ENCODE measurements at places on chromosomes 3 and 15.

- peak; percentile 34 for DNase-seq
Measured at GRCh38 chr3:124351430-124352148, 359.7 kb upstream of the ROPN1 start.

- no peak for DNase-seq
Measured at GRCh38 chr15:45242289-45242688, 9.7 kb upstream of the SLC28A2 start.

DNA sequence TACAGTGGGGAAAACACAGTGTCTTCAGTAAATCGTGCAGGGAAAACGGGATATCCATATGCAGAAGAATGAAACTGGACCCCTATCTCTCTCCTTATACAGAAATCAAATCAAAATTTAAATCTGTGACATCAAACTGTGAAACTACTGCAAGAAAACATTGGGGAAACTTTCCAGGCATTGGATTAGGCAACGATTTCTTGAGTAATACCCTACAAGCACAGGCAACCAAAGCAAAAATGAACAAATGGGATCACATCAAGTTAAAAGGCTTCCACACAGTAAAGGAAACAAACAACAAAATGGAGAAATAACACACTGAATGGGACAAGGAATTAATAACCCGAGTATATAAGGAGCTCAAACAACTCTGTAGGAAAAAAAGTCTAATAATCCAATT is 165.3 kb downstream of the PLCL2 start:
- no peak for DNase-seq

GRCh38 chr15:75594276-75594675 is 15.2 kb upstream of the PTPN9 start:
- no peak for DNase-seq

DNA sequence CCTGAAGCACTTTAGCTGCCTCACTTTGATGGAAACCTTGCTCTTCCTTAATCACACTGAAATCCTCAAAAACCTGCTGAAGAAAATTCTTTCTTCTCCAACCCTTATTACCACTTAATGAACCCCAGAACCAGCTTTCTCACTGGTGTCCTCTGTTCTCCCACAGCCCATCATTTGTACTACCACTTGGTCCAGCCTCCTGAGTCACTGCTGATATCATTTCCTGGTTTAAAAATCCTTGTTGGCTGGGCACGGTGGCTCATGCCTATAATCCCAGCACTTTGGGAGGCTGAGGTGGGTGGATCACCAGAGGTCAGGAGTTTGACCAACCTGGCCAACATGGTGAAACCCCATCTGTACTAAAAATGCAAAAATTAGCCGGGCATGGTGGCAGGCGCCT is 418.6 kb upstream of the KCNMB2 start:
- no peak for DNase-seq

DNA sequence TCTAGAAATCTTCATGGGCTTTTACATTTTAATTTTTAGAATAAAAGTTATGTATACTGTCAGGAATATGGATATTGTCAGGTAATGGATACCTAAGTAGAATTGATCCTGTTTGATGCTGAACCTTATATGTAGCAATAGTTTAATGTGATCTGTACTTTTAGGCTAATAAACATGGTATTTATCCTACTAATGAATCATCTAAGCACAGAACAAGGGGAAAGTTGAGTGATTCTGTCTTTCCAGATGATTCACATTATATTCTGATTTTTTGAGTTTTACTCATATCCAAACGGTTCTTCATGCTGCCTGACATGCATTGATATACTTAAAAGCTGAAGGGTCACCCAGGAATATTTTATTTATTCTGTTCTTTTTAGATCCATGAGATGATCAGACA is 34.5 kb downstream of the FANCI start:
- DNase-seq = no peak

GRCh38 chr3:60301142-60301541 is 950.1 kb downstream of the FHIT start:
- no peak for DNase-seq

DNA sequence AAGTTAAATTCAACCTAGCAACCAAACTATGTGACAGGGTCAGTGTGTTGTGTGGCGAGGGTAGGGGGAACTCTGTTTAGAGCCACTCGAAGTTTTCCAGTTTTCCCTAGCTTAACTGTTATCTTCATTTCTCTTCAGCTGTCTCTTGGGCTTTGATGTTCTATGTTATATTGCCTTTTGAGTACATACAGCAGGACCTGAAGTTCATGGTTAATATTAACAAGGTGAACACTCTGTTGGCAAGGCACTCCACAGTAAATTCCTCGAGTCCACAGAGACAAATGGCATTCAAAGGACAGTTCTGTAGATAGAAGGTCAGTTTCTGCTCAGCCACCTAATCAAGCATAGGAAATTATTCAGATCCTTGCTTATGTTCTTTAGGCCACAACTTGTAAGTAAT is 147.9 kb upstream of the DPH6 start:
- no peak for DNase-seq

DNA sequence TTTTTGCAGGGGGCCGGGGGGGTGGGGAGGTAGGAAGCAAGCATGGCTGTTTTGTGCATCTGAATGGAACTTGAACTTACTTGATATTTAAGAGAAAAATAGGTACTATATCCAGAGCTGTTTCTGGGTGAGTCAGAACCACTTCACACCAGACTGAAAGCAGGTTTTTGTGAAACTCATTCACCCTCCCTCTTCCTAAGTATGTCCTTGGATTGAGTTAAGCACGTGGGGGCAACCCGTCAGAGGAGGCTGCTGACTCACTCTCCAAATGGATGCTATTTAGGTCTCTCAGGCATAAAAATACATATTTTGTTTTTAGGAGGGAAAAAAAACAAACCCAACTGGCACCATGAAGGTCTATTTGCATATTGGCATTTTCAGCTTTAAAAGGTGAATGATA is 270.3 kb downstream of the RYR3 start:
- no peak for DNase-seq

DNA sequence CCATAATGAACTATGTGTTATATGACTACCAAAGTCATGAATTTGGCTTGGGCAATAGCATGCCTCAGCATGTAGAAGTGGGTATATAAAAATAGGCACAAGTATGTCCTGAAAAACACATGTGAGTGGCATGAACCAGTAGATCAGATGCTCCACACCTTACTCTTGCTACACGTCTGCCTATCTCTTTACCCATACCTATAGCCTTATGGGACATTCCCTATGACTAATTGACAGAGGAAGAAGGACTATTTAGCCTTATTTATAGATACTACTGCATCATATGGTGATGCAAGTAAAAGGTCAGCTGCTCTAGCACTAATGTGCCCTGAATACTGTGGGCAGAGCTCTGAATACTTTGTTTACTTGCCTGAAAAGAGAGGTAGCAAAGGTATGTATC is 81.0 kb upstream of the ZPLD1 start:
- no peak for DNase-seq

DNA sequence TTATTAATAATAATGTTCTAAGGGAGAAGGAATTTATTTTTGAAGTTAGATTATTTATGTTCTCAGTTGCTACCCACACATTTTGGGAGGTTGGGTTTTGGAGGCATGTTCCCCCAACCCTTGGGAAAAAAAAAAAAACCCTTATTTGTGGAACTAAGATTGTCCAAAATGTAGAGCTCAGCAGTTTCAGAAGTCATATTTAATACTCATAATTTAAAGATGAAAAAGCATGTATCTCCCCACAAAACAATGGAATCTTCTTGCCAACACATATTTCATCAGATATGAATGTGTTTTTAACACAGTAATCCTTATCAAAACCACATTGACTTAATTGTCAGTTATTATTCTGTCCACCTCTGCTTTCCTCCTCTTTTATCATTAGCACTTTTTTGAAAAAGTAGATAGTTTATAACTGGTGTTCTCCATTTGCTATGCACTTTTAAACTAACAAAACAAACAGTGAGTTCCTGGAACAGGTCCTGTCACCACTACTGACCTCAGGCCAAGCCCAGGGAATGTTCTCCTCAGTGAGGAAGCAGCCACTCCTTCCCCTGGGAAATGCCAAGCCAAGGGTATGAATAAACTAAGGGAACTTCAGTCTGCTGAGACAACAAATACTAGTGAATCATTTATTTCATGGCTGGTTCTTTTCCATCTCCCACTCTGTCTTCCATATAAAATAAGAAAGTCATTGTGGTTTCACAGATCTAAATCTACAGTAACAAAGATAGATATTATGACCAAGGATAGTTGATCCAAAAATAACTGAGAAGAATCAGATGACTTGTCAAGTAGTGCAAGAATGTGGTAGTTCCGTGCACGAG is 414.4 kb upstream of the ALCAM start:
- DNase-seq = no peak

- DNase-seq = no peak
Measured at GRCh38 chr3:58347984-58348383, 15.3 kb downstream of the PXK start.

DNA sequence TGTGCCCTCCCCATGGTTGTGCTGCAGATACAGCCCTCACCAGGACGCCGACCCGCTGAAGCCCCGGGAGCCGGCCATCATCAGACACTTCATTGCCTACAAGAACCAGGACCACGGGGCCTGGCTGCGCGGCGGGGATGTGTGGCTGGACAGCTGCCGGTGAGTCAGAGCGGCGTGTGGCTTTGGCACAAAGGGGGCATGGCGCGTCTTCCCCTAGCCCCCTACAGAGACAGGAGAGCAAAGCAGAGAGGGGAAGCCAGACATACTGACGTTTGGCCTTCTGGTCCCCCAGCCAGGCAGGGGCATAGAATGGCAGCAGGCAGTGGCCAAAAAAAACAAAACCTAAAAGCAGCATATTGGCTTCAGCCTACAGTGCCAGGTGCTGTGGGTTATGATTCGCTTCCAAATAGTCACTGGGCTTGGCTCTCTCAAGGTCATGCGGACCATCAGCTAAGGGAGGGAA is 64.0 kb downstream of the MESD start:
- no peak for DNase-seq

DNA sequence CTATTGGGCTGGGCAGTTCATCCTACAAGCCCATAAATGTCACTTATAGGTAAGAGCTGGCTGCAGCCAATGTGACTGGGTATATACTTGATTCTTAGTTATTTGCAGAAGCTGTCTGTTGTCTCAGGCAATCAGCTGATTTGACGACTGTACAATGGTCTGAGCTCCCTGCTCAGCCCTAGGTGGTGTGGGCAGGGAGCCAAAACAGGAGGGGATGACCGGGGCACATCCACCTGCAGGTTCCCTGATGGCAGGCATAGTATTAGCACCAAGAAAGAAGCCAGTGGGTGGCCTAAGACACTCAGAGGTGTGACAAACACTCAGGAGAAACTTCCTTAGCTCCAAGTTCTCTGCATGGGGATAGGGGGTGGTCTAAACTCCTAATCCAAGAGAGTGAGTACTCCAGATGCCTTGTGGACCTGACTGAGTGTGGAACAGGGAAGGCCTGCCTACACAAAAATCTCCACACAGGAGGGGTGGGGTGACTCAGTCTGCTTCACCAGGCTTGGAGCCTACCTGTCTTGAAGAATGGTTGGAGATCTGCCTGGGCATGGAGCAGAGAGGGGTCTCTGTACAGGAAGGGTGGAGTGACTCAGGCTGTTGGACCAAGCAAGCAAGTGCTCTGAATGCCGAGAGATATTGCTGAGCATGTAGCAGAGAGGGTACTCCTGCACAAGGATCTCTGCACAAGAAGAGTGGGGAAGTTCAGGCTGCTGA is 690.4 kb upstream of the NAALADL2 start:
- no peak for DNase-seq

DNA sequence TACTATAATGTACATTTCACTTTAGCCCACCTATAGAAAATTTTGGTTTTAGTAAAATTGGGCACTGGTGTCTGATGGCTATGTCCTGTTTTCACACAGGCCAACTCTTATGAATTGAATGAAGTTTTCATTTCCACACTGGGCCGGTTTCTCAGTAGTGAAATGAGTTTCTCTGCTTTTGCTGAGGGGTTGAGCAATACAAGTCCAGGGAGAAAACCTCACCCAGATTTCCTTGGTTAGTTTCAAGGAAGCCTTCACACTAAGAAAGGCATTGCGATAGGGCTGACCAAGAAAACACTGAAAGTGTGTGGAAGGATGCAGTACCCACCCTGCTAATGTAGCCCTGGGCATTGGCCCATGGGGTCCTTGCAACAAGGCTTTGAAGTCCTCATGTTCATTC is 331.5 kb upstream of the CFAP20DC start:
- DNase-seq = no peak

DNA sequence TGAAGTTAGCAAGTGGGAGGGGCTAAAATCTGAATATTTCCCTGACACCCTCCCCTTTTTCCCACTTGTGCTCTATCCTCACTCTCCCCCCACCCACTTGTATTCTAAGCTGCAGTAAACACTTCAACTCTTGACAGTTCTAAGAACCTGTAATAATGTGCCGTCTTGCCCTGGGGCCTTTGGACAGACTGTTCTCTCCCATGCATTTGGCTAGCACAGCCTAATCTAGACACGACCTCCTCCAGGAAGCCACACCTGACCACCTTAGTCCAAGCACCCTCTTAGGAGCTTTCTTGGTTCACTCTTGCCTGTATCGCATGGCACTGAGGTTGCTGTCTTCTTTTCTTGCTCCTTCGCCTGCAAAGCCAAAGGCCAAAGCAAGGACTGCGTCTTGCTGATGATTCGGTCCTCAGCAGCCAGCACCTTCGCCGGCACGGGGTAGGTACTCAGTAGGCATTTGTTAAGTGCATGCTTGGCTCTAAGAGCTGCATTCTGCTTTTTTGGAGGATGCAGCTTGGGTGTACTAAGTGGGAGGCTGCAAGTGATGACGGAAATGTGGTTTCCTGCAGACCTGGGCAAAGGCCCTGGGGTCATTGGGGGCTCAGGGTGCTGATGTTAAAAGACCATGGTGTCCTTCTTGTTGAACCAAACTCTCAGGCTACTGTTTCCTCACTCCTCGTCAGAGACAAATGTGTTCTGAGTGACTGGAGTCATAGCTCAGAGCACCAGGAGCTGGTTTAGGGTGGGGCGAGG is 2.0 kb upstream of the ZNF710 start:
- DNase-seq = no peak

DNA sequence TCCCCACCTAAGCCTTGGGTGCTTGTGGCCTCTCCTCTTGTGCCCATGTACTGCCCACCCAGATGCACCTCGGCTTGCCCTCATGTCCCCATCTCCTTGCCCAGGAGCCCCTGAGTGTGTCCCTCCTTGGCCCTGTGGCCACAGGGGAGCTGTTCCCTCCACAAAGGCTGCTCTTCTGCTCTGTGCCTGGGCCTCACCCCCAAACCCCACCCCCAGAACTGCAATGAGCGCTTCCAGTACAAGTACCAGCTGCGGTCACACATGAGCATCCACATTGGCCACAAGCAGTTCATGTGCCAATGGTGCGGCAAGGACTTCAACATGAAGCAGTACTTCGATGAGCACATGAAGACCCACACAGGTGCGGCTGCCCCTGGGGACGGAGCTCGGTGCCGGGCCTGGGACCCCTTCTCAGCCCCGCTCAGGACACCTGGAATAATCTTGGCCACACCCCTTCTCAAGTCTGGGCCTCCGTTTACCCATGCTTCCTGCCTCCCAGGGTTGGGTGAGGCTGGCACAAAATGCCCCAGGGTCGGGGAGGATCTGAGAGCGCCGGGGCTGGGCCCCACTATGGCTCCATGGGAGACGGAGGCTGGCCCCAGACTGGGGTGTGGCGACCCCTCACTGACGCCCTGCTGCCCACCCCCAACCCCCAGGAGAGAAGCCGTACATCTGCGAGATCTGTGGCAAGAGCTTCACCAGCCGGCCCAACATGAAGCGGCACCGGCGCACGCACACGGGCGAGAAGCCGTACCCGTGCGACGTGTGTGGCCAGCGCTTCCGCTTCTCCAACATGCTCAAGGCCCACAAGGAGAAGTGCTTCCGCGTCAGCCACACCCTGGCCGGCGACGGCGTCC is 10.3 kb downstream of the ZBTB47 start:
- DNase-seq = peak; percentile 17

All from right hindlimb (tissue), 1 donor.